ENCODE measurements at places on chromosomes 1 and 21.

DNA sequence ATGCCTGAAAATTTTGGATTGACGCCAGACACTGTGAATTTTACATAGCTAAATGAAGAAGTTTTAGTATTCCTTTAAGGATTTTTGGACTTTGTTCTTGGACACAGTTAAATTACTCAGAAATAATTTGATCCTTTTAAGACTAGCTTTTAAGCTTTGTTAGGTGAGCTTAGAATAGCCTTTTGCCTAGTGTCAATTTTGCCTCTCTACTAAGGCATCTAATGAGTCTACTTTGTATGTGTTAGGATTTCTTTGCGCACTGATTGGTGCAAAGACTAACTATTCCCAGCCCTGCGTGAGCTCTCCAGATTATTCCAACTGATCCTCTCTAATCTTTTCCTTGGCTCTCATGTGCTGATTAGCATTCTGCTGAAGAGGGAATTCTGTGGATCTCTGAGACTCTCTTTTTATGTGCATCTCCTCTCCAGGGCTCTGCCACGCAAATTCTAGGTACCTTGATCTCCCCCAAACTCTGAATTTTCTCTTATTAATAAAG lies 128.1 kb upstream of the BCL9 start:
- no peak for DNase-seq
- no peaks in the 10 kb centered on the region for H3K27me3 ChIP-seq
- H3K4me1 ChIP-seq: no peaks in the 10 kb centered on the region
- no peak overlapping the region for H3K4me3 ChIP-seq

DNA sequence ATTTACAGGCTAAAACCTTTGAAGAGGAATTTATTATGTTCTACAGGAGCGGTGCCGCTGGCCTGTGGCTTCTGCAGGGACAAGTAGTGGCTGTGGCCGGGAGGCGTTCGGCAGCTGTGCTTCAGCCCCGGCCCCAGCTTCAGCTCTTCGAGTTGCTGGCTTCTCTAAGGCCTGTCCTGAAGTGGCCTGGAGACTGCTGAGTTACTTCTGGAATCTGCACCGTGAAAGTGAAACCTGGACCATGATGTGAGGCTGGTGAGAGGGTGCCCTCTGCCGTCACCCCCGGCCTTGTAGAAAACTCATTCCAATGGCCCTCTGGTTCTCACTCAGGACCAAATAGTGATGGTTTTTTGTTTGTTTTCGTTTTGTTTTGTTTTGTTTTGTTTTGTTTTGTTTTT lies 48.1 kb downstream of the PRKCZ start:
- H3K36me3 ChIP-seq: no peaks in the 10 kb centered on the region
- peaks cover 10% of the 10 kb centered on the region for H3K4me1 ChIP-seq
- H3K27me3 ChIP-seq: peaks cover 10% of the 10 kb centered on the region
- H3K27ac ChIP-seq: no peak overlapping the region
- no peak overlapping the region for H3K4me3 ChIP-seq

GRCh38 chr21:16751695-16752474 lies 761.0 kb upstream of the CXADR start:
- no peak for DNase-seq
- no peaks in the 10 kb centered on the region for H3K27me3 ChIP-seq
- no peaks in the 10 kb centered on the region for H3K36me3 ChIP-seq

DNA sequence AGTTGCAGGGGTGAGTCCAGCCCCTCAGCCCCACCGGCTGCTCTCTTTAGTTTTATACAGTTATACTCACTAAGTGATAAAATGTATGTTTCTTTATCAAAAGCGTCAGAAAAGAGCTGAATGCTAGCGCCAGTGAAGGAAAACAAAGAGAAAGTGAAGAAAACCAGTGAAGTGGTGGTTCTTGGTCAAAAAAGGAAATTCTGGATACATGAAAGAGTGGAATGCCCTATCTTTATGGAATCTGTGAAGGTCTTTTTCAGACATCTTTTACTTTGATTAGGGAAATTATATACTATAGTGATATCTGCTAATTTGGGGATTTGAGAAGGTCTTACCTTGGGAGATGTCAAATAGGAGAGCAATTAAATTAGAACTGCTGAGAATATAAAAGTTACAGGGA lies 41.3 kb downstream of the GPR3 start:
- no peak overlapping the region for H3K4me3 ChIP-seq
- no peaks in the 10 kb centered on the region for H3K36me3 ChIP-seq
- no peaks in the 10 kb centered on the region for H3K27me3 ChIP-seq

DNA sequence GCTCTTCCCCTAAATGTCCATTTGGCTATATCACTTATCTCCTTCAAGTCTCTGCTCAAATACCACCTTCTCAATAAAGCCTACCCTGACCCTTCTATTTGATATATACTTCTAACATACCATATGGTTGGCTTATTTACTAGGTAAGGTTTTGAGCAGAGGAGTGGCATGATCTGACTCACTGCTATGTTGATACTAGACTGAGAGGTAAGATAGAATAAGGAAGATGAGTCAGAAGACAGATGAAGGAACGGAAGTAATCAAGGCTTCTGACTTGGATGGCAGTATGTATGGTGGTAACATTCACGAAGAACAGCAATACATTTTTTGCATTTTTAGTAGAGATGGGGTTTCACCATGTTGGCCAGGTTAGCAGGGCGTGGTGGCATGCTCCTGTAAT lies 4.8 kb upstream of the HRNR start:
- no peak for DNase-seq
- H3K4me3 ChIP-seq: no peak overlapping the region

DNA sequence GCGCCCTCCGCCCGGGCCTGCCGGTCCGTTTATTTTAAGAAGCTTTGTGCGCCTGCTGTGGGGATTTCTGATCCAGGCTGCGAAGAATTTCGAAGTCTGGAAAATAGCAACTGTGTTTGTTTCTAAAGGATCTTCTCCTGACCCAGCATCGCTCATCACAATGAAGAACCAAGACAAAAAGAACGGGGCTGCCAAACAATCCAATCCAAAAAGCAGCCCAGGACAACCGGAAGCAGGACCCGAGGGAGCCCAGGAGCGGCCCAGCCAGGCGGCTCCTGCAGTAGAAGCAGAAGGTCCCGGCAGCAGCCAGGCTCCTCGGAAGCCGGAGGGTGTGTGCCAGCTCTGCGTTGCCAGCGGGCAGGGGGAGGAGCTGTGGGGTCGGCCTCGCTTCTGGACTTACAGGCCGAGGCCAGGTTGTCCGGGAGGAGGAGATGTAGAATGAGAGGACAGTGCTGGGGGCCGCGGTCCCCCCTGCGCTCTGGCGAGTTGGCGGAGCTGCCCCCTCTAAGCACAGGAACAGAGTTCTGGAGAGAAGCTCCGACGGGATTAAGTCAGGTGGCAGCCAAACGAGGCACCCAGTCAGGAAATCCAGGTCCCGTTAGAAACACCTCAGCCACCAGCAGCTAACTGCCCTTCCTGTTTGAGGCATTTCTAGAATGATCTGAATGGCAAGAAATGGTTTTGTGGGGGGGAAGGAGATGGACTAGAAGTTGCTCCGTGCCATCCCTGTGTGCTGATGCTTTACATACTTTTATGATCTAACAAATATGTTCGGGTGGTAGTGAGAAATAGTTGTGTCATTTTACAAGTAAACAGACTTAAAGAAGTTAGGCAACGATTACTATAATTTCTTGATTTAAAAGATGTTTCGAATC lies 948 bp downstream of the TXLNA start:
- peak overlapping the region; percentile 97 for H3K27ac ChIP-seq
- peaks cover 24% of the 10 kb centered on the region for H3K4me1 ChIP-seq
- H3K36me3 ChIP-seq: peaks cover 28% of the 10 kb centered on the region
- DNase-seq: peak; percentile 93

- DNase-seq: no peak
- no peaks in the 10 kb centered on the region for H3K27me3 ChIP-seq
- no peak overlapping the region for H3K27ac ChIP-seq
- peaks cover 13% of the 10 kb centered on the region for H3K36me3 ChIP-seq
- H3K4me1 ChIP-seq: peaks cover 6% of the 10 kb centered on the region
These were observed 26.5 kb downstream of the TSNAX start for GRCh38 chr1:231554969-231555368.

DNA sequence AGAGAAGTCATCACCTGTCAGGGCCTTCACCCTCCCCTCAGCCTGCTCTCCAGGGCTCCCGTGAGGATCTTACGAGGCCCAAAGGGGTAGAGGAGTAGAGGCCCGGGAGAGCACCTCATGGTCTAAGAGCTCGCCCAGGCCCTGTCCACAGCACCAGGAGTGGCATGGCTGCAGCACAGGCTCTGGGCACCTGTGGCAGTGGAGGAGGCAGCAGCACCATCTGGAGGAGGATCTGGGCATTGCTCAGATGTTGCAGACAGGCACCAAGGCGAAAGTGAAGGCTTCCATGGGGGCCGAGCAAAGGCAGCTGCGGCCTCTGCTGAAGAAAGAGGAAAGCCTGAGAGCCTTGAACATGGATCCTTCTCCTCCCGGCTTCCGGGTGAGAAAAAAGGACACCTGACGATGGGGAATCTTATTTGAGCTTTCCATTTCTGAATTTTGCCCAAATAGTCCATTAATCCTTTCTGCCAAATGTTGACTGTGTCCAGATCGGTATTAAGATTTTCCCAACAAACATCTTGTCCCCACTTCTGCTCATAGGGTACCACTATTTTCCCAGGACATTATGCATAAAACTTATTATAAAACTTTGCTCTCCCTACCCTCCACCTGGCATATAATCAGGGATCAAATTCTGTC lies 604.7 kb downstream of the PTPRC start:
- H3K4me1 ChIP-seq: no peaks in the 10 kb centered on the region
- no peak overlapping the region for H3K4me3 ChIP-seq
- no peaks in the 10 kb centered on the region for H3K36me3 ChIP-seq
- DNase-seq: peak; percentile 49

DNA sequence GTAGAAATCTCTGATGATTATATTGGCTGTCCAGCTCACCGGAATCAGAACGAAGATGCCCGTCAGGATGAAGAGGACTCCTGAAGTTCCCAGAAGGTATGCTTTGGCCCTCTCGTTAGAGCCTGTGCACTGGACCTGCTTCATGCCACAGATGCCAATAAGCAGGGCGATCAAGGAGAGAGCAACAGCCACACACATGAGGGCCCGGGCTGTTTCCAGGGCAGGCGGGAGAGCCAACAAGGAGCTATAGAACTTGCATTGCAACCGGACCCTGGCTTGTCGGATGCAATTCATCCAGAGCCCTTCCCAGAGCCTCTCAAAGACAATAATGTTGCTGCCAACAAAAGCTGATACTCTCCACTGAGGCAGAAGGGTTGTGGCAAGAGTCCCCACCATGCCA lies 434 bp downstream of the CLDN17 start:
- H3K27ac ChIP-seq: no peak overlapping the region
- no peaks in the 10 kb centered on the region for H3K27me3 ChIP-seq
- no peak for DNase-seq

DNA sequence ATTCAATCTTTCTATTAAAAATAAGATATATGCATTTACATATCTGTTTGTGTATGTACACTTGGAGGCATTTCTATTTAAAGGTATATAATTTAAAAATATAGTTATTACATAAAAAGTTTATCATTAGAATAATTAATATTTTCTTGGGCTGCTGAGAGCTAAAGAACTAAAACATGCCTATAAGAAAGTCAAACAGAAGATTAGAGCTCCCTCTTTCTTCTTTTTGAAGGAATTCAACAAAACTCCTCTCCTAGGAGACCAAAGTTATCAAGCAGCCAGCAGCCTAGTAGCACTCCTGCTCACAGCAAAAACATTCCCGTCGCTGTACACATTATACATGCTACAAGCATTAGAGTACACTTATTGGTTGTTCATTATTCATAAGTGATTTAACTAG lies 216.4 kb downstream of the VAV3 start:
- no peak overlapping the region for H3K27ac ChIP-seq
- DNase-seq: no peak
- H3K4me3 ChIP-seq: no peak overlapping the region
- no peaks in the 10 kb centered on the region for H3K36me3 ChIP-seq

GRCh38 chr1:217342105-217342504 lies 288.8 kb downstream of the GPATCH2 start:
- H3K4me3 ChIP-seq: no peak overlapping the region
- H3K27ac ChIP-seq: no peak overlapping the region
- H3K4me1 ChIP-seq: no peaks in the 10 kb centered on the region

DNA sequence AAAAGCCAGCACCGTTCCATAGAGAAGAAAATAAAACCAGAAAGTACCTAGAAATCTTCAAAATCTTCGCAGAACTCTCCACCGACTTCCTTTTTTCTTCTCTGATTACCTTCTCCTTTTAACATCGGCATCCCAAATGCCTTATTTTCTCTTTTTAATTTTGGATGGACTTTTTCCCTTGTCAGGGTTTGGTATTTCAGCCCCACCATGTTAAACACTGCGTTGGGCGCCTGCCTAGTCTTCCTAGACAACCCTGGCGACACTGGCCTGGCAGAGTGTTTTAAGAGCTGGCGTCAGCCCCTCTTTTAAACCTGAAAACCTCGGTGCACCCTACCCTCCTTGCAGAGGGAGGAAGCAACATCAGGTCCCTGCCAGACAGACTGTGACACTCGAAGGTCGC lies 66.0 kb upstream of the EFHD2 start:
- no peak overlapping the region for H3K4me3 ChIP-seq
- H3K27me3 ChIP-seq: no peaks in the 10 kb centered on the region
- no peaks in the 10 kb centered on the region for H3K36me3 ChIP-seq
- H3K4me1 ChIP-seq: peaks cover 20% of the 10 kb centered on the region

DNA sequence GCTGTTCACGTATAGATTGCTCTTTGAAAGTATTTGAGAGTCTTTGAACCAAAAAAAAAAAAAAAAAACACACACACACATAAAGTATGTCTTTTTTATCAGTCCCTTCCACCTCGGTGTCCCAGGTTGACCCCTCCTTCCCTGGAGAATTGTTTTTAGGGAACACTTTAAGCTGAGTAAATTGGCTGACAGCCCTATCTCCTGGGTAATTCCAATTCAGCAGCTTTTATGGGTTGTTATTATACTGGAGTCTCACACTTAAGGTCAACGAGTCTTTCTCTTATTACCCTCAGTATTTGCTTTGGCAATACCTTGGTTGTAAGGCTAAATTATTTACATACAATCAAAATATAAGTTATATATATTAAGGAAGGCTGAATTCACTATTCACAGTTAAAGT lies 69.4 kb downstream of the SLC30A10 start:
- no peak overlapping the region for H3K27ac ChIP-seq
- H3K27me3 ChIP-seq: no peaks in the 10 kb centered on the region
- H3K4me1 ChIP-seq: no peaks in the 10 kb centered on the region
- no peak overlapping the region for H3K4me3 ChIP-seq

GRCh38 chr1:35894183-35894582 lies 11.2 kb downstream of the AGO1 start:
- peak; percentile 66 for DNase-seq

DNA sequence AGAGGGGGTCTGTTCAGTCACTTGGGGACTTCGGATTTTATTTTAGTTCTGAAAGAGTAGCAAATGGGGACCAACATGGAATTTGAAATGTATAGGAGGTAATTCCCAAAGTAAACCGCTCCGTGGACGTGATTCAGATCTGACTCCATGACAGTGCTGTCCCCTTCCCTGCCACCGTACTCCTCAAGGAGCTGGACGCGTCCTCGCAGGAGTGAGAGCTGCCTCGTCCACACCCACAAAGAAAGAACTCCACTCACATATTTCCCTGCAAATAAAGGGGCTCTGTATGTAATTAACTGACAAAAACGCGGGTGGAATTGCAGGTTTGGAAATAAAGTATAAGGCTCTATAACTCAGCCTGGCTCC lies 183.6 kb downstream of the ETS2 start:
- no peak for DNase-seq
- no peak overlapping the region for H3K27ac ChIP-seq
- H3K36me3 ChIP-seq: no peaks in the 10 kb centered on the region
- H3K4me1 ChIP-seq: peaks cover 50% of the 10 kb centered on the region
- peaks cover 10% of the 10 kb centered on the region for H3K27me3 ChIP-seq
- no peak overlapping the region for H3K4me3 ChIP-seq

- H3K36me3 ChIP-seq: no peaks in the 10 kb centered on the region
- H3K27me3 ChIP-seq: no peaks in the 10 kb centered on the region
- no peak overlapping the region for H3K4me3 ChIP-seq
- H3K27ac ChIP-seq: no peak overlapping the region
- peaks cover 15% of the 10 kb centered on the region for H3K4me1 ChIP-seq
These were observed 63.8 kb downstream of the TBX19 start for GRCh38 chr1:168344517-168344916.
